ENCODE measurements at places on chromosomes 13 and 19.
A peak's percentile ranks its signal among the peaks of the same experiment; 100 is the strongest.

- no peak for DNase-seq
Measured at GRCh38 chr19:18708452-18709231, 25.2 kb downstream of the CRTC1 start.

GRCh38 chr13:28527629-28528028 is 32.7 kb upstream of the FLT1 start:
- peak; percentile 42 for DNase-seq

GRCh38 chr19:5694956-5695648 is 5.0 kb downstream of the RPL36 start:
- no peak for DNase-seq

- DNase-seq: no peak
Measured at GRCh38 chr19:58555369-58555885, 522 bp upstream of the CHMP2A start.

DNA sequence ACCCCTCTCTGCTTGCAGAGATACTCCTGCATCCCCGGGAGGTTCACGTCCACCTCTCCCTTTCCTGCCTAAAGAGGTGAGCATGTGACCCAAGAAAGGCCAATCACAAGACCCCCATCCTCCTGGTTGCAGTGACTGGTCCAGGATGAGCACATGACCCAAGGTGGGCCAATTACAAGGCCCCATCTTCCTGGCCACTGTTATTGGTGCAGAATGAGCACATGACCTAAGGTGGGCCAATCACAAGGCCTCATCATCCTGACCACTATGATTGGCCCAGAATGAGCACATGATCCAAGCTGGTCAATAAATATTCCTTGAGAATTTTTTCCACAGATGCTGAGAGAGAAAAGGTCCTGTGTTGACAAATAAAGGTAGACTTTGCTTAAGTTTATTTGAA is 350.7 kb downstream of the EFNB2 start:
- DNase-seq: no peak

- DNase-seq: no peak
Measured at GRCh38 chr19:20371911-20372310, 193.7 kb downstream of the ZNF737 start.

DNA sequence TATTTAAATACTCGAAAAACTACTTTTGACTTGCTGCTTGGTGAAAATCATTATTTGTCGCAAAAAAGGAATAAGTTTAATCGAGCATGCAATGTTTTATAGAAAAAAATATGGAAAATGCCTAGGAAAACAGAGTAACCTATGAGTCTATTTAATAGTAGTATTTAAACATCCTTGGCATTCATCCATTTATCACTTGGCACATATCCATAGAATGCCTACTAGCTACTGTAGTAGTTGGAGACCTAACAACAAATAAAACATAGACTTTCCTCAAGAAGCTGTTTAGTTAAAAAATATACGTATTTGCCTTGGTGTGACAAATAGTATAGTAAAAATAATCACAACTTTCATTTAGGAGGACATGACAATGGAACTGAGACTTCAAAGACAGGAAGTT is 302.1 kb downstream of the DIAPH3 start:
- DNase-seq: no peak

DNA sequence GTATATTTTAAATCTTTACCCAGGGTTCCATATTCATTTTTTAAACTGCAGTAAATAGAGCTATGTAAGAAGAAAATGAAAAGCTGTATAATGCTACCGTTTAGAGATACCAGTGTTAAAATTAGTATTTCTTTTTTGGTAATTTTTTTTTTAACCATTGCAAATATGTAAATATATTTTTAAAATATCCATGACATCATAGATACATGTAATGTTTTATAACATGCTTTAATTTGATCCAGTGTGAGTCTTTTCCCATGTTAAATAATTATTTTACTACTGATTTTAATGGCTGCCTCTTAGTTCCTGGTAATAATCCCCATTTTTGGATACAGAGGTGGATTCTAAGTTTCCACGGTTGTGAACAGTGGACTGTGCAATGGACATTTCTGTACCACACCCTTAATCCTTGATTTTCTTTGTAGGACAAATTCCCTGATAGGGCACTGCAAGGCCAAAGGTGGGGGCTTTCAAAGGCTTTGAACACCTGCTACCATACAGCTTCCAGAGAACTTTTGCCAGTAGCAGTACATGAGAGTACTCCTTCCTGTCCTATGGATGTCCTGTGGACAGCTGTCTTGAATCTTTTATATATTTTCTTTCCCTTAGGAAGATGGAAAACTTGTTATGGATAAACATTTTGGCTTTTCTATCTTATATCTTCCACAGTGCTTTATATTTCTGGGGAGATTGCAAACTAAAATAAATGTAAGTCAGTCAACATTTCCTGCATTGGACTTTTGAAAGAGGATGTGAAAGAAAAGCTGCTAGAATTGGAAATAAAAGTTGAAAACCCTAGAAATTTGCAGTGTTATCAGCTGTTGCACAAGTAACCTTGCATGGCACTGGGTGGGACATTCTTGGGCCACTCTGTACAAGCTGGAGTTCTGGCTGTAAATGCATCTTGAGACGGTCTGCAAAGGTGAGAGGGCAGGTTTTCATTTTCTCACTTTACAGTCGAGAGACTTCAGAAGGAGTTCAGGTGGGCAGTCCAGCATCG is 46.8 kb downstream of the ARHGEF7 start:
- DNase-seq: no peak

DNA sequence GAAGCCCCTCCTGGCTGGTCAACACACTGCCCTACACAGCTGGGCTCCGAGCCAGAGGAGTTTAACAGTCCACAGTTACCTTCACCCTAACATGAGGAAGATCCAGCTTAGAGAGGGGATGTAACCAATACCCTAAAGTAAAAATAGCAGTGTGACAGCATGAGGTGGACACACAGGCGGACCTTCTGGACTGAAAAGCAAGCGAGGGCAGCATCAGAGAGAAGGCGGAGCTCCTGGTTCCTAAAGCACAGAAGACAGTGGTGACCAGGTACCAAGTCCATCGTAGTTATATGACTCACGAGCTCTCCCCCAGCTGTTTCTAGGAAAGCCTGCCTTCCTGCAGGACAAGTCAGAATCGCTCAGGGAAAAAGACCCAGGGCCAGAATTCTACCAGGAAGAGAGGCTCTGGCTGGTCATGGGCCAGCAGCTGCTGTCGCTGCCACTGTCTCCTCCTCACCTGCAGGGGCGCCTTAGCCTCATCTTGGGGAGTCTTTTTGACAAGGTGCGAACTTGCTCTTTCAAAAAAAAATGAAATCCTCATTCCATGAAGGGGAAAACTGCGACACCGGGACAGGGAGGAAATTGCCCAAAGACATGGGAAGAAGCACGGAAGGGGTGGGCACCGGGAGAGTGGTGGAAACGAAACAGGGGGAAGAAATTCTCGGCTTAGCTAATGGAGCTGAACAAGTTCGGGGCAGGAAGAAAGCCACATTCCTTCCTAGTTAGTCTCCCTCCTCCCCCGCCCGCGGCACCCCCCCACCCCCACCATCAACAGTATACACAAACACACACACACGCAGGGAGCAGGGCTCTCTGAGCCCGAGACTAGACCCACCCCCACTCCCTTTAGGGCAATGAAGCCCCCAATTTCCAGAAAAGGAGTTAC is 1.7 kb downstream of the ELL start:
- peak; percentile 83 for DNase-seq

DNA sequence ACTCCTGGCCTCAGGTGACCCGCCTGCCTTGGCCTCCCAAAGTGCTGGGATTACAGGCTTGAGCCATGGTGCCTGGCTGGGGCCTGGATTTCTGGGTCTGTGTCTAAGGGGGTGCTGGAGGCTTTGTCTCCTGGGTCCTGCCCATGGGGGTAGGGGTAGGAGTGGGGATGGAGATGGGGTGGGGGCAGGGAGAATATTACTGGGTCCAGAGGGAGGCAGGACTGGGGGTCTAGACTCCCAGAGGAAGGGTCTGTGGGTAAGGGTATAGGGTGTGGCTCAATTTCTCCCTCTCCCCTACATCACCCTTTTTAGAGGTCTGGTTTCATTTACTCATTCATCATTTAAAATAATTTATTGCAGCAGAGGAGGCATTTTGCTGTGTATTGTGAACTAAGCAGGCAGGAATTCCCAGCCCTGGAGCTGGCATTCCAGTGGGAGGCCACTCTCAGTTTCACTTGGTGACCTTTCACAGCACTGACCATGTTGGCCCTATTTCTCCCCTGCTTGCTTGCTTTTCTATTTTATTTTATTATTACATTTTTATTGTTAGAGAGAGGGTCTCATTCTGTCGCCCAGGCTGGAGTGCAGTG is 810 bp upstream of the NFKBID start:
- no peak for DNase-seq

- peak; percentile 84 for DNase-seq
Measured at GRCh38 chr19:49133621-49134454, 14.5 kb downstream of the PPFIA3 start.

DNA sequence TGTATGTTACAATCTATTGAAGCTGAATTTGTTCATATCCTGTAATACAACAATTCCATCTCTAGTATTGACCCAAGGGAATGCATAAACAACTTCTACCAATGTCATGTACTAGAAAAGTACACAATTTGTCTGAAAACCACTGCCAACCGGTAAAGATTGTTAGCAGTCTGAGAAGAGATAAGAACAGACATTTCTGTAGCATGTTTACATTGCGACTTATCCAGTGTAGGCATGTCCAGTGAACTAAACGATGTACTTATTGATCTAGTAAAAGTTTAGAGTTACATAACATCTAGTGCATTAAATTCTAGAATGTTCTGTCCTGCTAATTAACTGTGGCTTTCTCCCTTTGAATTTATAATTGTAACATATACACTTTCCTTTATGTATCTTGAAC is 425.9 kb downstream of the SLITRK6 start:
- DNase-seq: no peak

- peak; percentile 92 for DNase-seq
Measured at GRCh38 chr19:48469289-48469881, at the start of gene CYTH2. CYTH2 (plus strand) TSS chr19:48469369; CDS start chr19:48469508, 139 bp downstream.

GRCh38 chr13:45370922-45371406 is 30.0 kb upstream of the TPT1 start:
- DNase-seq: peak; percentile 80

DNA sequence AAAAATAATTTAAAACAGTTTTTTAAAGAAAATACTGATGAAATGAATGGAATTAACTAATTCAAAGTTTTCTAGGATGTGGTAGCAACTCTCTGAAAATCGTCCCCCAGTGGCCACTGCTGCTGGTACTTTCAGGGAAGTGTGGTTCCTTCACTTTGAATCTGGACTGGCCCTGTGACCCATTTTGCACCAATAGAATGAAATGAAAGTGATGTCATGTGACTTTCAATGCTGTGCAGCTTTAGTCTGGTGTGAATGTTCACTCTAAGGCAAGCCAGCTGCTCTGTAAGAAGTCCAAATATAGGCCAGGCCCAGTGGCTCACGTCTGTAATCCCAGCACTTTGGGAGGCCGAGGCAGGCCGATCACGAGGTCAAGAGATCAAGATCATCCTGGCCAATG is 26.4 kb upstream of the HNRNPA1L2 start:
- no peak for DNase-seq

DNA sequence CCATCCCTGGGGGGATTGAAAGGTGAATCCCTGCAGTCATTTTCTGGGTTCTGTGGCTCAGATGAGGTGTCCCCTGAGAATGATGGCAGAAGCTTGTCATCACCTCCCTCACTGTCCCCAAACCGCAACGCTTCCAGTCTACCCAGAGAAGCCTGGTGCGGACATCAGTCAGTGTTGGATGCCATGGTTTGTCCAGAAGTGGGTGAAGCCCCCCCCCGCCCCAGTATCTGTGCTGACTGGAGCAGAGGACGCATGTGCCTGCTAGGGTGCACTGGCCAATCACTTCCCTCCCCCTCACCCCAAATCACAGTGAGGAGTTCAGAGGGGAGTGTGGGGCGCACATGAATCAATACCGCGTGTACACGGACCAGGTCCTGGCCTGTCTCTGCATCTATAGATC is 150.5 kb downstream of the TEX29 start:
- no peak for DNase-seq

All from femur (tissue), 1 donor.